ENCODE measurements at places on chromosomes 7 and 10.

DNA sequence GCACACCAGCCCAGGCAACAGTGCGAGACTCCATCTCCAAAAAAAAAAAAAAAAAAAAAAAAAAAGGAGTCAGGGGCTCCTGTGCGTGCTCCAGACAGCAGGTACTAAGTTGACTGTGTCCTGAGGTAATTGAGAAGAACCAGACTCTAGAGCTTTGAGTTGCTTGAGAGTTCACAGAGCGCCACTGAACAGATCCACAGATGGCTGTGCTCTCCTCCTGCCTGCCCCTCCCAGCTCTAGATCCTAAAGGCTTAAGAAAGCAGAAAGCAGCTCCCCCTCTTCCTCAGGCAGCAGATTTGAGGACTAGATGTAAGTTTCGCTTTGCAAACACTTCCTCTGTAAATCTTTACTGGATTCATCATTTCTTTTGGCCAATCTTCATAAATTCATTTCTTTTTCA lies 38.7 kb downstream of the SHH start:
- no peak for DNase-seq

- DNase-seq, result no peak
These were observed 1189.0 kb upstream of the LRRN3 start for GRCh38 chr7:109901926-109902325.

GRCh38 chr7:23205909-23206767 lies 24.3 kb downstream of the NUP42 start:
- no peak for DNase-seq

GRCh38 chr10:44352316-44353127 lies 32.4 kb downstream of the CXCL12 start:
- DNase-seq, result no peak

GRCh38 chr10:80288849-80289248 lies 609 bp downstream of the MAT1A start:
- DNase-seq, result no peak

- DNase-seq, result no peak
These were observed 66.2 kb downstream of the FAM241B start for GRCh38 chr10:69696073-69696731.

DNA sequence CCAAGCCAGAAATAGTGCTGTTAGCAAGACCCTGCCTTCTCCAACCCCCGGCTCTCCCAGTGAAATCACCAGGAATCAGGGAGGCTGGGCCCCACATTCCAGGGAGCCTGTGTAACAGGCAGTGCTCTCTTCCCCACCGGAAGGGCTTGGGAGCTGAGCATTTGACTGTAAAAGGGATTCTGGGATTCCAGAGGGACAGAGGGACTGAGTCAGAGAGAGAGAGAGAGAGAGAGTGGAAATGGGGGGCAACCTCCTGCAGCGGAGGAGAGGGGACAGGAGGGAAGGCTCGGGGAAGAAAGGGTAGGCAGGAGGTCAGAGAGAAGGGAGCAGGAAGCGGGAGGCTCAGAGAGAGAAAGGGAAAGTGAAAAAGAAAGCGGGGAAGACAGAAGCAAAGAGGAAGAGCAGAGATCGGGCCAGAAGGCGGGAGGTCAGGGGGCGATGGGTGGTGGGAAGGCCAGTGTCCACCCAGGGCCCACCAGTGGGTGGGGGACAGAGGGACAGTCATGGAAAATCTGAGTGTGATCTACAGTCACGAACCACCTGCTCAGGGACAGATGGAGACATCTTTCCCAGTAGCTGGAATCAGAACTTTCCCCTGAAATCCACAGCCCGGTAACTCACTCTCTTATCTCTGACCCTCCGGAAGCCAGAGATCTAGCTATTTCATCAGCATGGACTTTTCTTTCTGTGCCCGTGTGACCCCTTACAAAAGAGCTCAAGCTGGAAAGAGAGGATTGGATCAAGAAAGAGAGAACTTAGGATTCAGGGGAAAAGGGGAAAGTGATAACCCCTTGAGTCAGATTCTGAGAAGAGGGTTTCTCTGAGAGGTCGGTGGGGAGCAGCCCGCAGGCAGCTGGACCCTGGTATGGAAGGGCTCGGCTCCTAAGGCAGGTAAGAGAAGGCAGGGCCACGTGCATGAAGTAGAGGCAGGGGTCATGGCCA lies 4.6 kb upstream of the SERPINE1 start:
- DNase-seq, result no peak
